ENCODE measurements at places on chromosomes 2 and 18.

GRCh38 chr2:216159646-216160045, 50.5 kb downstream of the XRCC5 start:
- DNase-seq: no peak

DNA sequence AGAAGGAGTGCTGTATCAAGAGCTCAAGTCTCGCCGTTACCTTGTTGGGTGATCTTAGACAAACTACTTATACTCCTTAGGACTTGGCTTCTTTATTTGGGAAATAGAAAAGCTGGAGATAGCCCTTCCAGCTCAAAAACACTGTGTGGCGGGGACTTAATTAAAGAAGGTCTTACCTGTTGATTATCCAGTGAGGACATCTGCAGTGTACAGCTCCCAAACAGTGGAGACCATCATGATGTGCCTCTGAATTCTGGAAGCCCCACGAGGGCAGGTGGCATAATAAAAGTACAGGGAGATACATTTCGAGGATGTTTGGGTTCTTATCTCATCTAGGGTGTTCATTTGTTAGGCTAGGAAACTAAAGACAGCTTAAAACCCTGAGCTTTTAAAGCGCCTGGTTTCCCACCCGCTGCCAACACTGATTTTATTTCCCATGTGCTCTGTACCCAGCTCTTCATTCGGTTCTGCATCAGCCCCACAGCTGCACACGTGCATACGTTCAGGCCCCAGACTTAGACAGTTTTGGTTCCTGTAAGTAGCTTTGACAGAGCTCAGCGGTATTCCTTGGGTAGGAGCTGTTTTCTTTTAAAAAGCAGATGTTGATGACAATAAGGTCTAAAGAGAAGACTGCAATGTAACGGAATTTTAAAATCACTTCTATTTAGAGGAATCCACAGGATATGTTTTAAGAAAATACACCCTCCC, 80.5 kb upstream of the SIX2 start:
- DNase-seq: no peak

GRCh38 chr2:173118395-173118794, 42.7 kb downstream of the MAP3K20 start:
- DNase-seq: no peak

DNA sequence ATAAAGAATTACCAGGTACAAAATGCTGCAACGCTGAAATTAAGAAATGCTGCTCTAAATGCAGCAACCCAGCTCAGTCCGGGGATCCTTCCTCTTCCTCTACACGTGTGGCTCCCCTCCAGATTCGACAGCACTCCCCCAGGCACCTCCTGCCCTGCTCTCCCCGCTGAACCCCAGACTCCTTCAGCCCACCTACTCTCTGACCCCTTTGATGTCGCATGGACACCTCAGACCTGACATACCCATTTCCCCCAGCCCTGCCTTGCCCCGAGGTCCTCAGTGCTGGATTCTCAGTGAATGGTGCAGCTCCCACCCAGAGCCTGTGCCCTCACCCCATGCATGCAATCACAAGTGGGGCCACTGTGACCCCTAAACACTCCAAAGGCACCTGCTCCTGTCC, 4.6 kb upstream of the ADRA2B start:
- DNase-seq: no peak

- no peak for DNase-seq
Observed at GRCh38 chr2:125857971-125858794, 797.8 kb upstream of the GYPC start.

Measured in NCI-H1436 treated with DMSO at 0.1 percent for 48 hours (cell line).